Neuronal stem cell (in vitro differentiated cells): ENCODE measurements at places on chromosomes 5 and 9.

- no peak for DNase-seq
These were observed 157.6 kb downstream of the CD180 start for GRCh38 chr5:67038817-67039603.

DNA sequence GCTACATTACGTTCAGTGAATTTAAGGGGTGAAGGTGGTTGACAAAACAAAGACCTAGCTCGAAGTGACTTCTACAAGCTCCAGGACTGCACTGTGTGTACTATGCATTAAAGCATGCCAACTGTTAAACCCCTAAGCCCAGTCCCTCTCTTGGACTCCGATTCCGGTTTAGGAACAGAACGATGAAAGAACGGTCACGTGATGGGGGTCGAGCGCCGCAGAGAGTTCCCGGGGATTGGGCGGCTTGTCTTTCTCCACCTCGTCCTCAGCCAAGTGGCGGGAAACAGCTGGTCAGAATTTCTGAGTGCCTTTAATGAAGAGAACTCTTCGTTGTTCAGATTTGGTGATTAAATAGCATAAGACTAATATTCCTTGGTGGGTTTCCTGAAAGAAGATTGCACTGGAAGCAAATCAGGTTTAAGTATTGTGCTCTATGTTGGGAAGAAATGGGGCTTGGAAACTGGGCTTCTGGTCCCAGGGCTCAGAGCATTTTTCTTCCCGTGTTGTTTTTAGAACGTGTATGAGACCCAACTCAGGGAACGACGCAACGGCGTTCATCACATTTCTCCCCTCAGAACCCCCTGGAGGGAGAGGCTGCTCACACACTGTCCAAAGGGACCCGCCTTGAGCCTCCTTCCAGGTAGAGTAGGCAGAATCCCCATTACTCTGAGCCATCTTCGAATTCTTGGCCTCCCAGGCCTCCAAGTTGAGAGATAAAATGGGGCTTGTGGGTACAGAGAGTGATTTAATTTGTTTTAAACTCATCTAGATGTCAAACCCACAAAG lies 25.3 kb downstream of the IRX2 start:
- no peak for DNase-seq

DNA sequence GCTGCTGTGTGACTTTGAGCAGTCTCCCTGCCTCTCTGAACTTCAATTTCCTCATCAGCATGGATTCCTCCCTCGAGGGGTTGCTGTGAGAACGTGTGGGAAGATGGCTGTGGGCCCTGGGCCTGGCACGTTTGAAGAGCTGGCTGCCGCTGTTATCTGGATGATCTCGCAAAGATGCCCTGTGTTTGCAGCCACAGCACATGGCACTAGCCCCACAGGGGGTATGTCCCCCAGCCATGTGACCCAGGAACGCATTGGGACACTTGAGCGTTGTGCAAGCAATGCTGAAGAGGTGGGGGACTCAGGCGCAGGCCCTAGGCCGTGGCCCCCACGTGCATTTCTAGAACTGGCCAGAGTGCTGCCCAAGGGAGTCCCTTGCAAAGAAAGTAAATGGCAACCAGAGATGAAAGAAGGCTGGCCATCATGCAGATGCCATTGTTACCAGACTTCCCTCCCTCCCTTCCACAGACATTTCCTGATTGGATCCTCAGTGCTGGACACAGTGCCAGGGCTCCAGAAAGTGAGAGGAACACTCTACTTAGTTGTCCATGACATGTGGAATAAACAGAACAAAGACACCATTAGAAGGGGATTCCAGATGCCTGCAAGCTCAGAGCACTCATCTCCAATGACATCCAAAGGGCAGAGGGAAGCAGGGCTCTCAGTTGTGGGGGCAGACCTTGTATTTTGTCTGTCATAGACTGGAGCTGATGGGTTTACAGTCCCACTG lies 65.1 kb upstream of the NEURL1B start:
- no peak for DNase-seq

DNA sequence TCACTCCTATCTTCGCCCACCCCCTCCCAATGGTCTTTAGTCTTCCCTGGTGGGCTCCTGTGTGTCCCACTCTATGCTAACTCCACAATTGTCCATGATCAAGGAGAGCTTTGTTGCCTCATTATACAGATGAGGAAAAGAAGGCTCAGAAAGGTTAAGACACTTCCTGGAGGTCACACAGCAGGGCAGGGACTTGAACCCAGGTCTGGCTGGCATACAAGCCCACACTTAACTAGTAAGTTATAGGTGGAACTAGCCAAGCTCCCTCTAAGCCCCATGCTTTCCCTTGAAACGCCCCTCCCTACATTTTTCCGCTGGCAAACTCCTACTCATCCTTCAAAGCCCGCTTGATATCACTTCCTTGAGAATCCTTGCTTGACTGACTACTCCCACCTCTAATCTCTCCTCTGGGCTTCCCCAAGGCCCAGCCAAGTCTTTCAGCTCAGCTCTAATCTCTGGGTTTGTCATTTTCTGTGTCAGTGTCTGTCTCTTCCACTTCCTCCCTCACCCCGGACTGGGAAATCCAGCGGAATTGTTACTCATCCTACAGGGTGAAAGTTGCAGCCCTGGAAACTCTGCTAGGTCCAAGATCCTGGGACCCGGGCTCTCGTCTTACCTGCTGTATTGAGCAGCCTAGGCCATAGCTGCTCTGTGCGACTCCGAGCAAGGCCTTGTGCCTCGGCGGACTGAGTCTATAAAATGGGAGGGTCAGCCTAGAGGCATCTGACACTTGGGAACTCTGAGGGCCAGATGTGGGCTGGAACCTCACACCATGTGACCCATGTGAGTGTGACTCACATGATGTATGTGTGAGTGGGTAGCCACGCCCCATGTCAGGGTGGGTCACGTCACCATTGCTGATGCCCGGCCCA lies 144.5 kb downstream of the GAPVD1 start:
- DNase-seq = no peak

DNA sequence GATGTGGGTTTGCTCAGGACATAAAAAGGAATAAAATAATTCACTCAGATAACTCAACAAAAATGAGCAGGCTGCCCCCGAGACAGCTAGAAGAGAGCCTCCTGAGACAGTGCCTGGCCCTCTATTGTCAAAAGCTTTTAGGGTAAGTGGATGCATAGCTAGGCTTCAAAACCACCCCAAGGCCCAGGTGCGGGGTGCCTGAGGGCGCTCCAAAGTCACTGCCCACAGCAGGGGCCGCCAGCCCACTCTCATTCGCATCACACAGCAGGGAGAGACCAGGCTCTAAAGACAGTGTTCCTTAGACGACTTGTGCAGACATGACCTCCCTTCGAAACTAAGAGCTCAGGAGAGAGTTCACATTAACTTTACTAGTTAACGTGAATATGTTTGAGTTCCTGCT lies 271.5 kb downstream of the FSTL4 start:
- DNase-seq = no peak

DNA sequence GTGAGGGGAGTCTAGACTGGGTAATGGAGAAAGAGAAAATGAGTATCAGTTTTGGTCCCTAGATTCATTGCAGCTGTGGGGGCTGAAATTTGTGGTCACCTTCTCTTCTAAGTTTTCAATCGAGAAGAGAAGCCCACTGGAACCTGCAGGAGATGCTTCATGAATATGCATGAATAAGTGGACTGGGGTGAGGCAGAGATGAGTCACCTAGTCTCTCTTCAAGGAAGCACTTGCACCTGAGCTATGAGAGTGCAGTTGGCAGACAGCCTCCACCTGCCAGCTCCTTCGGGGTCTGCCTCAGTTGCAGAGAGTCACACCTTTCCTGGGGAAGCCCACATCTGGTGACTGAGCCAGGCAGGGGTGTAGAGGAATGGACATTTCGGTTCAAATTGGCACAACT lies 69.1 kb downstream of the ZNF366 start:
- no peak for DNase-seq

DNA sequence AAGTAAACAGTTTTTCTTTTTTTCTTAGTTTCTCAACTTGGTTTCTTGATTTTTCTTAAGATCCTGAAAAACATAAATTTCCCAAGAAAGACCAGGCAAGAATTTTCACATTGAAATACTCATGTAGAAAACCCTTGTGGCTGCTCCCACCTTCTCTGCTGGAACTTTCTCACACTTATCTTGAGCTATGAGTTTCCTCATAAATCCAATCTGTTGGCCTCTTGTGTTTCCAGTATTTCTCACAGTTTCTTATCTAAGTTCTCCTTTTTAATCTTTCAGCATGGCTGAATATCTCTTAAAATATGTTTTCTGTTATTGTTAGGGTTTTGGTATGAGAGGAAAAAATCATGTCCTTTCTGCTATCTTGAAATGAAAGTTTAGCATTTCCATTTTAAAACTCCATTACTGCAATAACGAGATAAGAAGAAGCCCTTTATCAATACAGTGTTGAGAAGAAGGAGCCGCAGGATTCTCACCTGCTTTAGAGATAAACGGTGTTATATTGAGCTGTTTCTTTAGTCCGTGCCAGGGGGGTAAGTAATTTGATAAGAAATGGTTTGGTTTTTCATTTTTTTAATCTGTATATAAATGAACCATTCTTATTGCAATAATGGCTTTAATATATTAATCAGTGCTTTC lies 89.3 kb downstream of the ALDH1A1 start:
- DNase-seq = no peak

DNA sequence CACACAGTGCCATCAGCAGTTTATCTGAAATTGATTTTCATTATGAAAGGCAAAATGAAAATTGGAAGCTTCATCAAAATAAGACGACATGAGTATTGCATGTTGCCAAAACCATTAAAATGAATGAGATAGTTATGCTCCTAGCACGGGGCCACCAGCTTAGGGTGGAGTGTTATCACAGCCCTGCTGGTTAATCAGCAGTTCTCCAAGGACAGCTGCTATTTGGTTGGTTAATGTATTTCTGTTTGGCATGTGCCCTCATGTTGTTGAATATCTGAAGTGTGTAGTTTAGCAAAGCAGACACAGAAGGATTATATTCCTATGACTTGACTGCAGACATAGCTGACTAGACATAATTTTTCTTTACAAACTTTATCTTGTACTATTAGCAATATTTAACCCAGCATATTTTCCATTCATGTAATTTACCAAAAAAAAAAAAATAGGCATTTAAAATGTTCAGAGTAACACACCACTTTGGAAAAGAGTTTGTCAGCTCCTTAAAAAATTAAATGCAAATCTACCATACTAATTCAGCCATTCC lies 98.6 kb upstream of the PIK3R1 start:
- no peak for DNase-seq

DNA sequence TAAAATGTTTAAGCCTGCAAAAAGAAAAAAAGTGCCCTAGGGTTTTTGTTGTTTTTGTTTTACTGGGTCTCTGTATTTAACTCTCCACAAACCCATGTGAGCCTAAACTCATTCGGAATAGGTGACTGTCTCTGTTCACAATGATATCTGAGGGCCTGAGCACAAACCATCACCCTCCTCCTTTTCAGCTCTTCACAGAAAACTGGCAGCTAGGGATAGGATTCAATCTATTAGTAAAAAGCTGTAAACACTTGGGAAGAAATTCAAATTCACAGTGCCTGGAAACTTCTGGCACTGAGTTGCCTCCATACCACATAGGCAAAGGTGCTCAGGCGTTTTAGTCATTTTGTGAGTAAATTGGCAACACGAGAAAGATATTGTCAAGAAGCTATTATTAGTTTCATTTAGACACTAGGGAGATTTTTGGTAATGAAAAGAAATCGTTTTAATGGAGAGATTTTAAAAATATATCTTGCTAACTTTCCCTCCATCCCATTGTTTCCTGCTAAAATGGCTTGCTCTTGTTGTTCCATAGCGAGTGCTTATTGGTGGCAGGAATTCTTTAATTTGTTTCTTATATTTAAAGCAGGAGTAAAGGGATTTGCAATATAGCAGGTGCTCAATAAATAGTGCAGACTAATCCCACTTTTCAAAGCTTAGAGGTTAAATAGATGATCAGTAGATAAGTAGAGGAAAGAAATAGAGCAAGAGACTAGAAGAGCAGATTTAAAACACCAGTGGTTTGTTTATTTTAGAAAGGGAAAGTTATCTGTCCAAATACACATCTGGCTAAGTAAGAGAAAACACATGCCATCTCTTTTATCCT lies 9.7 kb downstream of the FOXD1 start:
- DNase-seq = no peak

DNA sequence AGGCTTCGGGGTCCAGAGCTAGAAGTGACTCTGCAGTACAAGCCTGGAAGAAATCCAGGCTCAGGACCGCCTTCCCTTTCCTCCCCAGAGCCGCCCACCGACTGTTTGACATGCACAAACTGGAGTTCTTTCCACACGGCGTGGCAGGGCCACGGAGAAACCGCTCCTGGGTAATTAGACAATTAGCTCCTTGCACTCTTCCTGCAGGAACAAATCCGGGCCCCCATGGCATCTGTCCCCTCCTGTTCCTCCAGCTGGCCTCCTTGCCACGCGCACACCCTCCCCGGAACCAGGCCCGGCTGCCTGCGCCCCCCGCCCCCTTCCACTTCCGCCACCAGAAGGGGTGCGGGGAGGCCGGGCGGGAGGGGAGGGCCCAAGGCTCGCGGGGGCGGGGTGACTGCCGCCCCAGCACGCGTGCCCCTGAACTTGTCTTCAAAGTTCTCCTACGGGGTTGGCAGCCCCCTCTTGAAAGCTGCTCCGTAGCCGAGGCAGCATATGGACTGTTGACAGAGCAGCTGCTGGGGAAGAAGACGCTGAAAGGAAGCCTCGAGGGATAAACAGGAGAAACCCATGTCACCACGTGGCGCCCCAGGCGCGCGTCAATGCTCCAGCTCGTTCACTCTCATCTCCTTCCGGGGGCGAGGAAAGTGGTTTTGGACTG lies 74.3 kb downstream of the SEC61B start:
- DNase-seq = no peak

DNA sequence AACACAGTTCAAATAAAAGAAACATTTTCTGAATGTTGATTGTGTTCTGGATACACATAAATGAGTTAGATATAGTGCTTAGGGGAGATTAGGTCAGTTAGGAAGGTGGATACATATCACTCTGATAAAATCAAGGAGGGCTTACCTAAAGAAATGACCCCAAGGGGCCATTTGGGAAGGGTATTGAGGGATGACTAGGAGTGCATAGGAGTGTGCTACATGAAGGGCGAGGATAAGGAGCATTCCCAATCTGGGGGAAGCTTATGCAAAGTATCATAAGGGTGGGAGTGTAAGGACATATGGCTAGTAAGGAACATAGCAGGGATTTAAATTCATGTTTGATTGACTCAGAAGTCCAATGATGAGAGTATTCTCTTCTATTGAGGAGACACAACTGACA lies 183.6 kb downstream of the NSG2 start:
- no peak for DNase-seq

DNA sequence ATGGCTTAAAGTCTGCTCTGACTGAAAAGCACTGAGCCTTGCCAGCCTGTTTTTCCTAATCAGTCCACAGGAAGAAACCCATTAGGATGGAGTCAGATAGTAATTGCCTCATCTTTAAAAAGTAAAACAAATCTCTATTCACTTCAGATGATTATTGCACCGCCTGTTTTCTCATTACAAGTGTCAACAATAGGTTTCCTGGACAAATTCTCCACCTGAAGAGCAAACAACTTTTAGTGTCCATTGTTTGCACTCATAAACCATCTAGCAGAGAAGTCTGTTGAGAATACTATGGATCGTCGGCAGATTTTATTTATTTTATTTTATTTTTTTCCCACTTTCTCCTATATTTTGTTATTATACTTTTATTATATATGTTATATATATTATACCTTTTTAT lies 20.3 kb downstream of the C5orf63 start:
- DNase-seq = no peak
